ENCODE measurements at places on chromosomes 6 and 20.

GRCh38 chr20:63709149-63709527 lies 1.3 kb downstream of the ZGPAT start:
- DNase-seq, result no peak

DNA sequence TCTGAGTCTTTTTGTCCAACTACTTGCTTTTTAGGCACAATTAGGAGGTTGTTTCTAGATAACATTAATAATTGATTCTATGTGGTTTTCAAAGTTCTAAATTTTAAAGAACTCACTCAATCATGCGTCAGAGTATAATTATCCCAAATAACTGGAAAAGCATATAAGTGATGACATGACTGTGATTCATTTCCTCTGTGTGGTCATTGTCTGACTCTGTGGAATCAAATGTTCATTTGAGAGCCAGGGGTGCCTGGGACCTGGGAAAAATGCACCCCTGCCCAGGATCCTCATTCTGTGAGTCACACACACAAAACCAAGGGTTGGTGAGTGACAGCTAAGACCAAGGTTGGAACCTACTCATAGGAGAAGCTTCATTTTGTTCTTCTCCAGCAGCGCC lies 127.1 kb upstream of the MLIP start:
- no peak for DNase-seq

DNA sequence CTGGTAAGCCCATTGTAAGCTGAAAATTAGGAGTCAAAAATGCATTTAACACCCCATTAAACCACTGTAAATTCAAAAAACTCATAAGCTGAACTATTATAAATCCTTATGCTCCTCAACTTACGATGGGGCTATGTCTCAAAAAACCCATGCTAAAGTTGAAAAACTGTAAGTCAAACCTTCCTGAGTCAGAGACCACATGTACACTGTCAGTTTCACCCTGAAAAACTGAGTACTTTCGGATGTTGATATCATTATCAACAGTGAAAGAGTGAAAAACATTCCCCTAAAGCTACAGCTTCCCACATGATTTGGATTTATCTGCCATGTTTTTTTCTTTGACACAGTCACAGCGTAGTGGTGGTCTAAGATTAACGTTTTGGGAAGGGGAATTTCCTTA lies 14.2 kb downstream of the RAB23 start:
- DNase-seq, result no peak

- DNase-seq, result no peak
Measured at GRCh38 chr6:26575494-26575939, 21.2 kb upstream of the ABT1 start.

DNA sequence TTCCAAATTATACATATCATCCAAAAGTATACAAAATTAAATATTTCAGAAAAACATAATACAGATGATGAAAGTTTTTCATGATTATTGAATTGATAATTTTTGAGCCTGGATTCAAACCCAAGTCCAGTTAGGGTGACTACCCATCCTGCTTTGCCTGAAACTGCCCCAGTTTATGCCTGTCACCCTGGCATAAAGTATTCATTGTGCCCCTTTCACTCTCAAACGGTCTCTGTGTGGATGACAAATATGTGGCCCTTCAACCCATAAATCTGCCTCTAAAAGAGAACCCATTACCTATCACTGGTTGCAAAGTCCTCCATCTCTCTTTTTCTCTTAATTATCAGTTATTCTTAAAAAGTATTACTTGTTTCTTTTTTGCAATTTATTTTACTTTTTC lies 553.7 kb upstream of the JARID2 start:
- no peak for DNase-seq

GRCh38 chr6:30700340-30700739 lies 9.6 kb upstream of the NRM start:
- no peak for DNase-seq

DNA sequence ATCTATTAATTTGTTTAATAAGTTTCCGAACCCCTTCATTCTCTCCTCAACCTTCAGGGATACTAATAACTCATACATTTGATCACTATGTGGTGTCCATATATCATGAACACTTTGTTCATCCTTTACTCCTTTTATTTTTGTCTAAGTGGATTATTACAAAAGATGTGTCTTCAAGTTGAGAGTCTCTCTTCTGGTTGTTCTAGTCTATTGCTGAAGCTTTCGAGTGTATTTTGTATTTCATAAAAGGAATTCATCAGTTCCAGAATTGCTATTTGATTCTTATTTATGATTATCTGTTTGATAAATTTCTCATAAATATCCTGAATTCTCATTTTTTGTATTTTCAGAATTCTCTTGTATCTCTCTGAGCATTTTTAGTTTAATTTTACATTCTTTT lies 96.5 kb upstream of the RUNX2 start:
- DNase-seq, result no peak

- no peak for DNase-seq
Measured at GRCh38 chr6:132131758-132132157, 180.6 kb upstream of the CCN2 start.

- no peak for DNase-seq
Measured at GRCh38 chr6:126086560-126086959, 100.2 kb downstream of the TRMT11 start.

DNA sequence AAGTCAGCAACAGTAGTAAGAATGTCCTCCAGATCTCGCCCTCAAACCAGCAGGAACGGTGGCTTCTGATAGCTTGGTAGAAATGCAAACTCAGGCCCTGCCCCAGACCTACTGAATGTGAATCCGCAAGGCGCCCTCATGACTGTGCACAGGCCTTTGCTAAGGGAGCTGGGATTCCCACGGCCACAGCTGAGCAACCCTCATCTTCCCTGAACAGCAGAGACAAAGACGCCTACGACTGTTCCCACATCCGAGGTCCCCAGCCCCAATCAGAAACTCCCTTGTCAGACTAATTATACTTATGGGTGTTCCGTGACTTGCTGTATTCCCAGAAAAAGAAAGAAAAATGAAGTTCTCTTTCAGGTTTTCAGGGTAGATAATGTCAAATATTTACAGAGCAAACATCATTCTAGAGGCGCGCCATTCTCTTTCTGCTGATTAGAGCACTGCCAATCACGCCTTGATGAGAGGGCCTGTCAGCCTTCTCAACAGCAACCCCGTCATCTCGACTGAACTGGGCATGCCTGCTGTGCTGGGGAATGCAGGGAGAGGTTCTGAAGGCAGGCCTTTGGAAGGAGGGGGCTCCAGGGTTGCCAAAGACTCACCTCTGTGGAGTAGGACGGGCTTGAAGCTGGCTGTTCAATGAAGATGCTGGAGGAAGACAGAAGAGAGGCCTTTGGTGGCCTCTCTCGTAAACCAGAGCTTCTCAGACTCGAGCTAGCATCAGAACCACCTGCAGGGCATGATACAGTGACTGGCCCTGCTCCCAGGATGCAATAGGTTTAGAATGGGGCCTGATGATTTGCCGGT lies 79.9 kb downstream of the ZNF217 start:
- DNase-seq, result no peak

DNA sequence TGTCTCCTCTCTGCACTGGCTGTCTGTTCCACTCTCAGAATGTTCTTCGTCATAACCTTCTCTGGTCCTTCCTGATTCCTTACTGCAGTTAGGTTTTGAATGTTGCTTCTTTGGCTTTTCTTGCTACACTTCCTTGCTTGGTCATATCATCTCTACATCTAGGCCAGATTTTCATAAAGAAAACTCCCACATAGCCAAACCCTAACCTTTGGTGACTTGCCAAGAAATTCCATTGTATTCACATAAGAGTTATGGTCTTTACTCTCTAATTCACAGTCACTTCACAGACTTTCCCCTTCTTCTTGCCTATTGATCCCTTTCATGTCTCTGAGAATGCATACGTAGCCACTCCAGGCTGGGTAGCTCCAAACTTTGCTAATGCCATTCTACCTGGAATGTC lies 41.9 kb upstream of the SIM1 start:
- no peak for DNase-seq

DNA sequence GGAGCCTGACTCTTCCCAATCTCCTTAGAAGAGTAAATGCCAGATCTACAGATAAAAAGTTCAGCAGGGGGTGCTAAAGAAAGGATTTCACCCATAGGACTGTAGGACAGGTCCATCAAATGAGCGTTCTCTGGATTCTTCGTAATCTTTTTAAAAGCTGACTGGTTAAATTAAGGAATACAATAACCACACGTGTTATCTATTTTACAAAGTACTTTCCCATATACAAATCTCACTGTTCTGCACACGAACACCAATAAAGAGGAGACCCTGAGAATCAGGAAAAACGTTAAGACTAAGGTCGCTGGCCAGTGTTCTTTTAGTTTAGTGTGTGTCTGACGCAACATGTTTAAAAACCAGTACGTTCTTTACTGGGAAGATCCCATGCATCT lies 542 bp downstream of the TUBE1 start:
- DNase-seq, result no peak

GRCh38 chr6:38504996-38505395 lies 134.7 kb downstream of the BTBD9 start:
- no peak for DNase-seq

Data from activated T-helper 1 cell treated with Interleukin-2 at 50 U/mL for 16 hours (primary cell).